Neural progenitor cell (in vitro differentiated cells): ENCODE measurements at places on chromosomes 6 and 20. TPM values are rescaled to one million over a fixed set of nuclear protein-coding genes. Genes with fewer than 3 reads are reported as not detected.

GRCh38 chr20:13928901-13929300, 61.5 kb downstream of the SEL1L2 start:
- no peak overlapping the region for H3K4me3 ChIP-seq
- no peaks in the 10 kb centered on the region for H3K27me3 ChIP-seq
- no peaks in the 10 kb centered on the region for H3K4me1 ChIP-seq
- no peak for DNase-seq

The ALDH5A1 gene
- 3.5 and 10.8 TPM in 2 replicates for total RNA-seq

DNA sequence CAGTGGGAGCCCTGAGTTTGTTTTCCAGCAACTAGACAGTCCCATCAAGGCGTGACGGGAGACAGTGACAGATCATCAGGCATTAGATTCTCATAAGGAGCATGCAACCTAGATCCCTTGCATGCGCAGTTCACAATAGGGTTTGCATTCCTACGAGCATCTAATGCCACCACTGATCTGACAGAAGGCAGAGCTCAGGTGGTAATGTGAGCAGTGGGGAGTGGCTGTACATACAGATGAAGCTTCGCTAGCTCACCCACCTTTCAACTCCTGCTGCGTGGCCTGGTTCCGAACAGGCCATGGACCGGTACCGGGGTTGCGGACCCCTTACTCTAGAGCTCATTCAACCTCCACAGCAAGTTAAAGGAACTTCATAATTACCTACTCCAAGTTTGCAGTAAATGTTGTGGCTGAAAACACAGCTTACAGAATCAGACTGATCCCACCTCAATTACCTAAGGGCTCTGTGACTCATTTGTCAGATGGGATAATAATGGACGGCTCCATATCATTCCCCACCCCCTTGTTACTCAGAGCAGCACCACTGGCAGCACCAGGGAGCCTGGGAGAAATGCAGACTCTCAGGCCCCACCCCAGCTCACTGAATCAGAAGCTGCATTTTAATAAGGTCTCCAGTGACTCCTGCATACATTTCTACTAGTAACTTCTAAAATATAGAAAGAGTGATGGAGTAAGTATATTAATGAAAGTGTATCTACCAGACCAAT, 15.7 kb downstream of the PXMP4 start:
- DNase-seq, result no peak
- H3K27ac ChIP-seq, result no peak overlapping the region
- no peaks in the 10 kb centered on the region for H3K27me3 ChIP-seq
- no peak overlapping the region for H3K4me3 ChIP-seq

DNA sequence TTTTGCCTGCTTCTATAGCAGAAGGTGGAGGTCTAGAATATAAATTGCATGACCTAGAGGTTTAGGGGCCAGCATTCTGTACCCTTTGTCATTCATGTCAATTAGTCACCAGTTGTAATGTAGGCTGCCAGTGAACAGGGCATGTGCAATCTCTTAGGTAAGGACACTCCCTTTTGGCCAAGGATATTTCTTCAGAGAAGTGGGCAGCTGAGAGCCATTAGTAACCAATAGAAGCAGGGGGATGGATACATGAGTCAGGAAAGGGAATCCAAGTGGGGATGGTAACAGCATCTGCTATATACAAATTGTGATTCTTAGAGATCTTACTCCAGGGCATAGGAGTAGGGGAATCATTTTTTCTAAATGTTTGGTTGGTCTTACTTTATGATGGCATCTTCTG, 494.2 kb upstream of the JAG1 start:
- H3K27me3 ChIP-seq, result no peaks in the 10 kb centered on the region
- H3K36me3 ChIP-seq, result no peaks in the 10 kb centered on the region
- no peaks in the 10 kb centered on the region for H3K4me1 ChIP-seq

DNA sequence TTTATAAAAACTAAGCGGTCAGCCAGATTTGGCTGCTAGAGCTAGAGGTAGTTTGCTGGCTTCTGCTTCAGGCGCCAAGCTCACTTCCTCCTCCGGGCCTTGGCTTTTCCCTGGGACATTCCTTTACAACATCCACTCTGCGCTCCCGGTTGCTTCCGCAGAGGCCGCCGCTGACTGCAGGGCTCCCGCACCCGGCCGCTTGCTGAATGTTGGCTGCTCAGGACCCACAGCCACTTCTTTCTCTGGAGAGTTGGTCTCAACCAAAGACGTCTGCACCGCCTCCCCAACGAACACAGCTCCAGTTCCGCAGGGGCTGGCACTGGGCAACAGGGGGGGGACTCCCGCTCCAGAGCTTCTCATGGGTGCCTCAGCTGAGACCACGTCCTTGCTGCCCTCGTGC, 282.8 kb downstream of the TFAP2C start:
- no peak overlapping the region for H3K4me3 ChIP-seq
- no peak for DNase-seq
- H3K36me3 ChIP-seq, result no peaks in the 10 kb centered on the region

The TMEM74B gene
- 2.5 and 4.2 TPM in 2 replicates for total RNA-seq

The USP49 gene
- total RNA-seq, result 25.0 and 30.7 TPM in 2 replicates

GRCh38 chr6:144305567-144305966, 20.4 kb downstream of the UTRN start:
- DNase-seq, result no peak
- H3K4me3 ChIP-seq, result no peak overlapping the region
- no peaks in the 10 kb centered on the region for H3K36me3 ChIP-seq
- H3K4me1 ChIP-seq, result peaks cover 15% of the 10 kb centered on the region
- H3K27me3 ChIP-seq, result no peaks in the 10 kb centered on the region
- H3K27ac ChIP-seq, result no peak overlapping the region

GRCh38 chr6:149202100-149202499, 115.4 kb upstream of the TAB2 start:
- peaks cover 28% of the 10 kb centered on the region for H3K4me1 ChIP-seq
- H3K27me3 ChIP-seq, result no peaks in the 10 kb centered on the region
- no peak for DNase-seq
- H3K27ac ChIP-seq, result no peak overlapping the region
- H3K36me3 ChIP-seq, result no peaks in the 10 kb centered on the region
- H3K4me3 ChIP-seq, result no peak overlapping the region

DNA sequence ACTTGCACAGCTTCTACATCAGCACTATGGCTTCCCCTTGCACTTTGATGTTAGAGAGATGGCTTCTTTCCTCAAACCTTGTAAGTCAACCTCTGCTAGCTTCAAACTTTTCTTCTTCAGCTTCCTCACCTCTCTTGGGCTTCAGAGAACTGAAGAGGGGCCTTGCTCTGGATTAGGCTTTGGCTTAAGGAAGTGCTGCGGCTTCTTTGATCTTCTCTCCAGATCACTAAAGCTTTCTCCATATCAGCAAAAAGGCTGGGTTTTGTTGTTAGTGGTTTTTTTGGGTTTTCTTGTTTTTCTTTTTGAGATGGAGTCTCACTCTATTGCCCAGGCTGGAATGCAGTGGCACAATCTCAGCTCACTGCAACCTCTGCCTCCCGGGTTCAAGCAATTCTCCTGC, 24.0 kb downstream of the CDK5RAP1 start:
- no peaks in the 10 kb centered on the region for H3K36me3 ChIP-seq
- no peak for DNase-seq

DNA sequence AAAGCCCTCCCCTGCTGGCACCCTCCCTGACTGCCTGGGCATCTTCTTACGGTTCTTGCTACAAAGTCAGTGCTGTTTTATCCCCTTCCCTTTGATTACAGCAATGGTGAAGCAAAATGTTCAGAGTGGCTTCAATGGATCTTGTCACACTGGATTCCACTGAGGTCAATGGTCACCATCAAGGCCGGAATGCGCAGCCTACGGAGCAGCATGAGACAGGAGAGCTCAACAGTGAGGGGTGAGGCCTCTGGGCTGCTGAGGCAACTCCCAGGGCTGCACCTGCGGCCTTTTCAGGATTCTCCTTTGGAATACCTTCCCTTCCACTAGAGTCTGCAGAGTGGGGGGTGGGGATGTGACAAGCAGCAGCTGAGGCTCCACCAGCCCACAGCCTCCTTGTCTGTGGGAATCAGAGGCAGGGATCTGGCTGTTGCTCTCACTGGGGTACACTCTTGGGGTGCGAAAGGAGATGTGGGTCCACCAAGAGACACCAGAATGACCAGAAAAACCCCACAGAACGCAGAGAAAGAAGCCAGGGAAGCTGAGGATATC, 40.4 kb upstream of the EMILIN3 start:
- H3K27me3 ChIP-seq, result no peaks in the 10 kb centered on the region
- H3K4me1 ChIP-seq, result no peaks in the 10 kb centered on the region
- no peak overlapping the region for H3K27ac ChIP-seq
- H3K36me3 ChIP-seq, result peaks cover 5% of the 10 kb centered on the region
- H3K4me3 ChIP-seq, result no peak overlapping the region
